Suppressor macrophage treated with lipopolysaccharide for 1 hour (primary cell): ENCODE measurements at places on chromosomes 13 and 19.

DNA sequence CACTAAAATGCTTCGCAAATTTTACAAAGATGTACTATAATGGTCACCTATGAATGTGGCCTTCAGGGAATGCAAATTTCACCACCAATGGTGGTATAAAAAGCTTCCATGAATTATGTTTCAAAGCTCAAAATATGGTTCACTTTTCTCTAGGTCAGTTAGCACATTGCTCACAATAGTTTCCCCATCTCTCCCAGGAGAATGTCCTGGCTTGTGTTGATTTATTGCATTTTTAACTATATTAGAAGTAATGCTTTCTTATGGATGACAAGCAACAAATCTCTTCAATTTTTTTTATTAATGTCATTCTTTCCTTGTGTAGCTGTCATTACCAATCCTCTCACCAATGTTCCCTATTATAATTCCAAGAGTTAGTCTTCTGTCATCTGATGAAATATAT lies 621.2 kb downstream of the TBC1D4 start:
- no peak for DNase-seq

DNA sequence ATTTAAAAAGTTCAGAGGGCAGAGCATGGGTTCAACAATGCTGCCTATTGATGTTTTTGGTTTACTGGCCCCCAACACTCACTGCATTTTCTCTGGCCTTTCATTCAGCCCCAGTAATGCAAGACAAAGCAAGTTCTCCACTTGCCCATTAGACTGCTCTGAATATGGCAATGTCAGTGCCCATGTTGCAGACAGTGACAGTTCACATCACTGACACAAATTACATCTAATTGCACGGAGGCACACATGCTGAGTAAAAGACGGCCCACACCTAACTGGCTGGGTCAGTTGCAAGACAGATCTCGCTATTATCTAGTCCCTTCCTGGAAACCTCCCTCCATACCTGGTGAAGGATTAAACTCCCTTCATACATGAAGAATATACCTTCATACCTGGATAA lies 54.0 kb downstream of the ENOX1 start:
- no peak for DNase-seq

- DNase-seq: no peak
These were observed 425.4 kb downstream of the NDFIP2 start for GRCh38 chr13:79906345-79906744.

GRCh38 chr13:29210676-29211075 lies 384.8 kb downstream of the SLC7A1 start:
- DNase-seq: no peak

DNA sequence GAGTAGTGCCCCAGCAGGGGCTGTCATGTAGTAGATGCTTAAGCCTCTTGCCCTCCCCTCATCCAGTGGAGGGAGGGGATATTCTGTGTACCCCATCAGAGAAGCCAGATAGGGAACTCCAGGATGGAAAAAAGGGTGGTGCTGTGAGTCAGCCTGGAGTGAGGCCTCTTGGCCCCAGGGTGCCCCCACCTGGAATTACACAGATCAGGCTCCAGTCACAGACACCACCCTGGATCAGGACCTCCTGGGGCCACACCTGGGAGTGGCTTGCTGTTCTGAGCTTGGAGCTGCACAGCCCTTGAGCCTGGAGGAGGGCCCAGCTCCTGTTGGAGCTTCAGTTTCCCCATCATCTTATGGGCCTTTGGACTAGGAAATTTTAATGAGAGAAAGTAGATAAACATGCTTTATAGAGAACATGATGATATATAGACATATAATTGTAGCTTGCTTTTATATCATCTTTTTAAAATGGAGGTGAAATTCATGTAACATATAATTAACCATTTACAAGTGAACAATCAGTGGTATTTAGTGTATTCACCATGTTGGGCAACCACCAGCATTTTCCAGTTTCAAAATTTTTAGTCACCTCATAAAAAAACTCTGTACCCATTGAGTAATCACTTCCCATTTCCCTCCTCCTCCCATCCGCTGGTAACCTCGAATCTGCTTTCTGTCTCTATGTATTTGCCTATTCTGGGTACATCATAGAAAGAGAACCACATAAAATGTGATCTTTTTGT lies 24.6 kb downstream of the CYP4F22 start:
- peak; percentile 76 for DNase-seq

DNA sequence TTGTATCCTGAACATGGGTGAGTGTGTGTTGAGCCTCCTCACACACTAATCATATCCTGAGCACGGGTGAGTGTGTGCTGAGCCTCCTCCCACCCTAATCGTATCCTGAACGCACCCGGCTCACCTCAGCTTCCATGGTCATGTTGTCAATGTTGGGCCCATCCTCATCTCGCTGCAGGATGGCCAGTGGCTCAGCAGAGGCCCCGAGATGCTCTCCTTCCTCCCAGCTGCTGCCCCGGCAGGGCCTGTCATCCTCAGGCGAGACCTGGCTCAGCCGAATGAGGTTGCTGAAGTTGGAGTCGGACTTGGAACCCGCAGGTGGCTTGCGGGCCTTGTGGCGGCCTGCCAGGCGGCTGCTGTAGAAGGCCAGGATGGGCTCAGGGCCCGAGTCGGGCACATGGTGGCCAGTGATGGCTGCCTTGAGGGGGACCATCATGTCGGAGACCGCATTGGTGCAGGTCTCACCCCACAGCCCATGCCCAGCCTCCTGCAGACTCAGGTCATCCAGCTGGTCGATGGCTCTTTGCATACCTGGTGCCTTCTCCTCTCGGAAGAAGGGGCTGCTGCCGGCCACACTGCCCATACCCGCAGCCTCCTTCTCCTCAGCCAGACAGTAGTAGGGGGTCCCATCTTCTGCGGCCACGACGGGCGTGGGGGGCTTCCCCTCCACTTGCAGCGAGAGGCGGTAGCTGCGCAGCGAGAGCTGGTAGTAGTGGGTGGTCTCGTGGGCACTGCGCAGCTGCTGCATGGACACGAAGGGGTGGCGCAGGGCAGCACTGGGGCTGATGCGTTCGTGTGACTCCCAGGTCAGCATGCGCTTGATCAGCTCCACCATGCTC lies 9.6 kb downstream of the HIPK4 start:
- DNase-seq: no peak

GRCh38 chr13:51636349-51636890 lies 52.2 kb downstream of the WDFY2 start:
- no peak for DNase-seq

DNA sequence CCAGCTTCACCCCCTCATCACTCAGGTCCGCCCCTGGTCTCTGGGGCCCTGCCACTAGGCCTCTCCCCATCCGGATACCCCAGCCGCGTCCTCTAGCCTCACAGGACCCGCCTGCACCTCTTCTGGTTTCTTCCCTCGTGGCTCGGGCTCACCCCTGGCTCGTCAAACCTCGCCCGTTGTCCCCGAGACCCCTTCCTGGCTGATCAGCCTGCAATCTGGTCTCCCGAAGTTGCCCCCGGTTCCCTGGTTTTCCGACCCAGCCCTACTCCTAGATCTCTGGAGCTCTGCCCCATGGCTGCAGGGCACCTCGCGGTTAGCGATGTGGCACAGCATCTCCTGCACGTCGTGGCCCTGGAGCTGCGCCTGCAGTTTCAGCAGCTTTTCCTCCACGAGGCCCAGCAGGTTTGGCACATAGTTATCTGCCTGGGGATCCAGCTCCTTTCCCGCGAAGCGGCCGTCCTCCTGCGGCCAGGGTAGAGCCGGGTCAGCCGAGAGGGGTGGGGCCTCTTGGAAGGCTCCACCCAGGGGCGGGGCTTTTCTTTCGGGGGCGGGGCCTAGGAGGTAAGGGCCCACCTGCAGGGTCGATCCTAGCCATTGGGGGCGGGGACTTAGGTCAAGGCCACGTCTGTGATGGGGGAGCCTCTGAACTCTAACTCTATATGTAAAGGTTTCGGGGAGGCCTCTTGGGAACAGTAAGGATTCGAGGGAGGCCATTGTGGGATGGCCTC lies 2.4 kb upstream of the RGL3 start:
- DNase-seq: no peak

- no peak for DNase-seq
These were observed 31.4 kb downstream of the FLT1 start for GRCh38 chr13:28463481-28463880.

DNA sequence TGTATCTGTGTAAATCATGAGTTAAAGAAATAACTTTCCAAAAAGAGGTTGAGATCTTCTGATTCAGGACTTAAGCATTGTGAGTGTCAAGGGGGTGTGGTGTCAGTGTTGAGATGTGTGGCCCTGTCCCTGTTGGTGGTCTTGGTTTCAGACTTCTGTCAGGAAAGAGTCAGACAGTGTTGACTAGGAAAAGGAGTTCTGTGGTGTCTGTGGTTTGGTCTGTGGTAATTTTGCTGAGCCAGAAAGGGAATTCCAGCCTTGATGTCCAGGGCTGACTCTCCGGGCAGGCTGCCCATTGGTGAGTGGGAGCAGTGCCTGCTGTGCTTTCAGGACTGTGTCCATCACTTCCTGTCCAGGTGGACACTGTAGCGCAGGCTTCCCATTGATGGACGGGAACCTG lies 39.8 kb upstream of the IGFL4 start:
- no peak for DNase-seq

GRCh38 chr19:47013041-47013517 lies 6.6 kb upstream of the NPAS1 start:
- peak; percentile 88 for DNase-seq

GRCh38 chr19:8110931-8111330 lies 38.5 kb downstream of the FBN3 start:
- DNase-seq: no peak

GRCh38 chr13:28537171-28537570 lies 42.2 kb upstream of the FLT1 start:
- peak; percentile 20 for DNase-seq

GRCh38 chr19:1402411-1403070 lies 1.2 kb upstream of the GAMT start:
- DNase-seq: no peak

DNA sequence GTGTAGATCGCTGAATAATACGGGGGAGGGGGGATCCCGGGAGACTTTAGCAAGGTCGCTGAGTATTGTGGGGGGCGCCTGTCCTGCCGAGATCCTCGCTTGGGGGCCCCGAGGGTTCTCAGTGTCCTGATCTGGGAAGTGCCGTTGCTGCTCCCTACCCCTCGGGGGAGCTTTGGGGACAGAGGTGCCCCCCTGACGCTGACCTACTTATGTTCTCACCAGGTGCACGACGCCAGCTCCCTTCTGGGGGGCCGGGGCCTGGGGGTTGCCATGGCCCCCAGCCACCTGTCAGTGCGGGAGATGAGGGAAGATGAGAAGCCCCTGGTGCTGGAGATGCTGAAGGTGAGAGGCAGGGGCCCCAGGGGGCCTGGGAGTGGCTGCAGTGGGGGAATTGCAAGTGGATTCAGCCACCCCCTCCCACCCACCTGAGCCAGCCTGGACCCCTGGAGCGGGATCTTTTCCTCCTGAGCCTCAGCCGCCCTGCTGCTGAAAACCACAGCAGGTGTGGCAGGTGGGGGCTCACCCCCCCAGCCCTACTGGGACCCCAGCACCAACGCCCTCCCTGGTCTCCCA lies 537 bp downstream of the NAT14 start:
- no peak for DNase-seq

- DNase-seq: no peak
These were observed 22.7 kb upstream of the LRCH1 start for GRCh38 chr13:46530084-46530935.

- DNase-seq: peak; percentile 24
These were observed 253.8 kb downstream of the DLEU7 start for GRCh38 chr13:50589651-50590054.

DNA sequence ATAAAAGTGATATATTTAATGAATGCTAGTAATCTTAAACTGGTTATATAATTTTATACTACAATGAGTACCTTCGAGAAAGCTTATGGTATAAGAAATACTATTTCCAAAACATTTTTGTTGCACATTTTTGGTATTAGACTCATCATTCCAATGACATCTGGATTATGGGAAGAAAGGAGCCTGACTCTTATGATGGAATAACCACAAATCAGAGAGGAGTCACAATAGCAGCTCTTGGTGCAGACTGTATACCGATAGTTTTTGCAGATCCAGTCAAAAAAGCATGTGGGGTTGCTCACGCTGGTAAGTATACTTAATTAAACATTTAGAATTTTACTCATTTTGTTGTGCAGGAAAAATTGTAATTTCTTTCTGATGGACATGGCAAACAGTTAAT lies 3.9 kb downstream of the LACC1 start:
- DNase-seq: no peak

GRCh38 chr13:110230661-110231347 lies 76.2 kb downstream of the COL4A1 start:
- DNase-seq: no peak

DNA sequence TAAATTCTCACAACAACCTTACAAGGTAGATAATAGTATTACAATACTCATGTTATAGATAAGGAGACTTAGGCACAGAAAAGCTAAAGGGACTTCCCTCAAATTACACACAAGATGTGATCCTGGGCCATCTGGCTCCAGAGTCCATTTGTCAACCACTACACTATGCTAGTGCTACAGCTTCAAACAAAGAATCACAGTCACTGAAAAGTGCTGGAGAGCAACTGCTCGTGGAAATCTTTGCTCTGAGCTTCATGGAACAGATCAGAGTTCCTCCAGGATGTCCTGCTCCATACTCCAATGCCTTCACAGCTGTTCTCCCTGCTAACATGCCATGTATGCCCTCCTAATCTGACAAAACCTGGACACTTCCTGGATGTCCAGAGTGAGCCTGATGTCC lies 271.2 kb downstream of the ENOX1 start:
- DNase-seq: no peak

DNA sequence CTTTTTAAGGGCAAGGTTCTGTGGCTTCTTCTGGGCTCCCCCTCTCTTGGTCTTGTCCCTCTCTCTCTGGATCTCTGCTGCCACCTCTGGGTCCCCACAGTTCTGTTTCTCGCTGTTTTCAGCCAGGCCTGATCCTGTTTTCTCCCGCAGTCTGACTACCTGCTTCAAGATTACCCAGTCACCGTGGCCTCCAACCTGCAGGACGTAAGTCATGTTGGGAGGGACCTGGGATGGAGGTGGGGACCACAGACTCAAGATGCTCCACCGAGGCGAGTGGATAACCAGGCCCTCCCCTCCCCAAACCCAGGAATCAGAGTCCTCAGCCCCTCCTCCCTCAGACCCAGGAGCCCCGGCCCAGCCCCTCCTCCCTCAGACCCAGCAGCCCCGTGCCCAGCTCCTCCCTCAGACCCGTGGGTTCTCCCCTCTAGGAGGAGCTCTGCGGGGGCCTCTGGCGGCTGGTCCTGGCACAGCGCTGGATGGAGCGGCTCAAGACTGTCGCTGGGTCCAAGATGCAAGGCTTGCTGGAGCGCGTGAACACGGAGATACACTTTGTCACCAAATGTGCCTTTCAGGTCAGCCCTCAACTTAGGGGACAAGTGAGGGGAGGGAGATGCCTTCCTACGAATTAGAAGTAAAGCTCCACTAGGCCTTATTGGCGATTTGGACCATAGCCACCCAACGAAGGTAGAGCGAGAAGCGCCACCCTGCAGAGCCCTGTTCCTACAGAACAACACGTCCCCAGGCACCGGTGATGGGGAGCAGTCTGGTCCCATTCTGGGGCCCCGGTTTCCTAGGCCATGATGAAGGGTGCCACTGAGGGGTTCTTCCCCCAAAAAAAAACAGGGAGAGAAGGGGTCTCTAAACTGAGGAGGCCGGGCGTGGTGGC lies 2.2 kb downstream of the FLT3LG start:
- peak; percentile 69 for DNase-seq

- no peak for DNase-seq
These were observed 64.8 kb downstream of the SOX1 start for GRCh38 chr13:112131713-112132113.
